ENCODE measurements at places on chromosomes 5 and 9. TPM values are rescaled to one million over a fixed set of nuclear protein-coding genes. Genes with fewer than 3 reads are reported as not detected.

The FAM114A2 gene
- total RNA-seq: 18.1 TPM

The PPIC gene
- total RNA-seq: 41.5 TPM

The PLCXD3 gene
- total RNA-seq: 11.1 TPM

The TTC33 gene
- 6.1 TPM for total RNA-seq

The PCDHGB6 gene
- total RNA-seq: 1.4 TPM

The PDE8B gene
- total RNA-seq: 0.09 TPM

The SLC4A9 gene
- total RNA-seq: under 0.01 TPM

The PCDHAC2 gene
- total RNA-seq: 0.60 TPM

The SCGB3A2 gene
- not detected for total RNA-seq

The SPATA9 gene
- not detected for total RNA-seq

The EQTN gene
- total RNA-seq: not detected

The PPP3R2 gene
- total RNA-seq: not detected

The PCDHB15 gene
- total RNA-seq: under 0.01 TPM

The S1PR3 gene
- 28.1 TPM for total RNA-seq

The GALNT12 gene
- 7.8 TPM for total RNA-seq

The PRR7 gene
- 11.8 TPM for total RNA-seq

The FGF1 gene
- total RNA-seq: 2.0 TPM

The ABLIM3 gene
- total RNA-seq: 28.5 TPM

The SPATA31D4 gene
- total RNA-seq: not detected

The WWC1 gene
- 2.1 TPM for total RNA-seq

The N4BP3 gene
- total RNA-seq: under 0.01 TPM

The TRIM36 gene
- 0.09 TPM for total RNA-seq

The ADAMTSL2 gene
- total RNA-seq: 2.8 TPM

The NPR3 gene
- total RNA-seq: 10.3 TPM

All from pericardium fibroblast (primary cell).